ENCODE measurements at places on chromosomes 12 and 14. TPM values are rescaled to one million over a fixed set of nuclear protein-coding genes. Genes with fewer than 3 reads are reported as not detected.

- H3K27ac ChIP-seq: no peak overlapping the region
- H3K4me3 ChIP-seq: no peak overlapping the region
- H3K36me3 ChIP-seq: no peaks in the 10 kb centered on the region
- peaks cover 4% of the 10 kb centered on the region for H3K27me3 ChIP-seq
- DNase-seq: no peak
These were observed 25.5 kb upstream of the FBXO34 start for GRCh38 chr14:55245657-55246268.

- no peak for DNase-seq
- no peaks in the 10 kb centered on the region for H3K4me1 ChIP-seq
- no peak overlapping the region for H3K4me3 ChIP-seq
These were observed 105.1 kb downstream of the SCARB1 start for GRCh38 chr12:124758266-124759220.

- H3K36me3 ChIP-seq: no peaks in the 10 kb centered on the region
- no peak overlapping the region for H3K4me3 ChIP-seq
- no peaks in the 10 kb centered on the region for H3K4me1 ChIP-seq
- no peak for DNase-seq
- H3K27me3 ChIP-seq: no peaks in the 10 kb centered on the region
- H3K27ac ChIP-seq: no peak overlapping the region
These were observed 6.0 kb downstream of the HOXC4 start for GRCh38 chr12:54059668-54060067.

Gene ACSS3
- total RNA-seq: 57.4 TPM
